Neural crest cell (in vitro differentiated cells): ENCODE measurements at places on chromosomes 7 and 10. TPM values are rescaled to one million over a fixed set of nuclear protein-coding genes. Genes with fewer than 3 reads are reported as not detected.

GRCh38 chr10:69885379-69886013, 83.8 kb downstream of the COL13A1 start:
- H3K36me3 ChIP-seq = no peaks in the 10 kb centered on the region
- no peak overlapping the region for H3K4me3 ChIP-seq
- H3K4me1 ChIP-seq = peaks cover 21% of the 10 kb centered on the region
- no peaks in the 10 kb centered on the region for H3K27me3 ChIP-seq

Gene ZNF716
- not detected in 2 replicates for total RNA-seq

DNA sequence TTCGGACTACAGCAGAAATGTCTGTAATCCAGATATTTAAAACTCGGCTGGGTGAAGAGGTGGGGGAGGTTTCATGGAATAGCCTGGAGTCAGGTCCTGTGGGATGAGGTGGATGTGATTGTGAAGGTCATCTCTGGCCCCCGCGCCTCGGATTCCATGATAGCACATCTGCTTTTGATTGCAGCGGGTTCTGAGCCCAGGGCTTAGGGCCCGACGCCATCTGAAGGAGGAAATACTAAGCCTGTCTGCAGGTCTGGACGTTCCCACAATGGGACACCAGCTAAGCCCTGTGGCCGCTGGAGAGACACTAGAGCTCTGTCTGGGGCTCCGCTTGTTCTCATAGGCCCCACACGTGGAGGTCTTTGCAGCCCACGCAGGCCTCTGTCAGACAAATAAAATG, 328.7 kb downstream of the CXCL12 start:
- no peaks in the 10 kb centered on the region for H3K36me3 ChIP-seq
- no peaks in the 10 kb centered on the region for H3K27me3 ChIP-seq
- DNase-seq = no peak
- no peak overlapping the region for H3K4me3 ChIP-seq

DNA sequence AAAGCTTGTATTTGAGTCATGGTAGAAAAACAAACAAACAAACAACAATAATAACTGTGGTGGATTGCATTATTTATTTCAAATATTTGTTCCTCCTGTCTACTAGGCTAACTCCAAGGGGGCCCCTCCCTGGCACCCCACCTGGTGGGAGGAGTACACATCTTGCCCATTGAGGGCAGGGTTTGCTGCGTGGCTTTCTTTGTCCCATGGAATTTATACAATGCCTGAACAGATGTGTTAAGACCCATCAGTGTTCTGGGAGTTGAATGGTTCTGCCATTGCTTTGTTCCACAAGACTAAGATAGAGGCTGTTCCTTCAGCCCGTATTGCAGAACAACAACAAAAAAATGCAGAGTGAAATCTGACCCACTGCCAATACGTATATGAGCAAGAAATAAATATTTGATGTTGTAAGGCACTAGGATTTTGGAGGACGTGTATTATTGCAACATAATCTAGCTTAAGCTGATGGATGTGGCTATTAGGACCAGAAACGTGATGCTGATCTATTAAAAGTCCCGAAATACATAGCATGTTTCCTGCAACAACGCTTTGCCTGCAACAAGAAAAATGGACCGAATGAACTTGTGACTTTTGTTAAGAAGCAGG, 119.1 kb upstream of the JCAD start:
- no peak for DNase-seq
- no peaks in the 10 kb centered on the region for H3K36me3 ChIP-seq
- peaks cover 18% of the 10 kb centered on the region for H3K4me1 ChIP-seq
- H3K4me3 ChIP-seq = no peak overlapping the region

- no peak for DNase-seq
- H3K27ac ChIP-seq = no peak overlapping the region
- no peak overlapping the region for H3K4me3 ChIP-seq
- H3K4me1 ChIP-seq = no peaks in the 10 kb centered on the region
- no peaks in the 10 kb centered on the region for H3K27me3 ChIP-seq
Measured at GRCh38 chr7:81385370-81385769, 384.5 kb downstream of the HGF start.

DNA sequence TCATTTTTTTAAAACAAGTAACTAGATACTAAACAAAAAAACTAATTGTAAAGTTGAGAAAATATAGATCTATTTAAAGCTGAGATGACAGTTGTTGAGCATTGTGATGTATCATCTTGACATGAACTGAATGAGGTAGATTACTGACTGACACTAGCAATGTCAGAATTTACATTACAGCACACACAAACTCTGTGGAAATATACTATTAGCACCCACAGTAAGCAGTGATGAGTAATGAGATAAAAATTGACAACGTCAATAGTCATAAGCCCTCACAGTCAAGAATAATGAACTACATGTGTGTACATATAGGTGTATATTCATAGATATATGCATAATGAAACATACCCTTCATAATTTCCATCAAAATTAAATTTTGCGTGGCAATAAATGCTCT, 368.4 kb downstream of the TFEC start:
- DNase-seq = no peak
- peaks cover 2% of the 10 kb centered on the region for H3K27me3 ChIP-seq
- peaks cover 5% of the 10 kb centered on the region for H3K4me1 ChIP-seq
- H3K36me3 ChIP-seq = no peaks in the 10 kb centered on the region
- no peak overlapping the region for H3K4me3 ChIP-seq

DNA sequence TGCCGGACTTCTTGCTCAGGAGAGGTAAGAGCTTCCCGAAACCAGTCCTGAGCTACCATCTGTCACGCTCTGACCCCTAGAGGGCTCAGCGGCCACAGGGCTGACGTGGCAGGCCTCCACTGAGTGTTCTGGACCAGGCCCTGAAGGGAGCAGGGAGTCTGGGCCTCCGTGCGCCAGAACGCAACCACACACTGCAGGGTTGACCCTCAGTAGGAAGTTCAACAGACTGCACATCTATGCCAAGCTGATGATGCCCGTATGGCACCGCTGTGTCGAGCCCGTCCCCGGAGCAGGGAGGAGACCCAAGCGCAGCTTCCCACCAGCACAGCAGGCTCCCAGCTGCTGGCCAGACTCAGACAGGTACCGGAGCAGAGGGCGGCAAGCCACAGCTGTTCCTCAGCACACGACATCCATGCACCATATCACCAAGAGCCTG, 39.2 kb downstream of the CAMK2B start:
- H3K4me1 ChIP-seq = peaks cover 4% of the 10 kb centered on the region
- no peak overlapping the region for H3K27ac ChIP-seq
- H3K36me3 ChIP-seq = no peaks in the 10 kb centered on the region
- DNase-seq = no peak
